ENCODE measurements at places on chromosomes 6 and 20.

DNA sequence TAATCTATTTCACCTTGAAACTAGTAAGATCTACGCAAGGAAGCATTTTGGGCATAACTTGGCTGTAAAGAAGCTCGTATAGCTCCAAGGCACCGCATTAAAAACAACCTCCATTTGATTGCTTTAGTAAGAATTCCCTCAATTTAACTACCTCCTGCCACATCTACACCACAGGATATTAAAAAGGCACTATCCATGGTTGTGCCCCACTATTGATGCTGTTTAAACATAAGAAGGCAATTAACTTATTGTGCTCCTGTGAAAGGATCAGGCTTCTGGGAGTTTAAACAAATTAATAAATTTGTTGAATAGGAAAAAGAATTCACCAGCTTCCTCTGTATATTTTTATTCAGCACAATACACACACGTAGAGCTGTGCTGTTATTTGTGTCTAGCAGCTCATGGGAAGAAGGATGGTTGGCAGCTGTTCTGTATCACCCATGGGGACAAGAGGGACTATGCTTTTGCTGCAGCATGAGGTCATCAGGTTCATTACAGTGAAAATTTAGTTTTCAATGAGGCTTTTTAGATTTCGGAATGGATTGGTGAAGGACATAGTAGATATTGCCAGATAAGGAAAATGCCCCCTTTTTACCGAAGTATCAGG is 513.3 kb downstream of the HAO1 start:
- no peak for DNase-seq

DNA sequence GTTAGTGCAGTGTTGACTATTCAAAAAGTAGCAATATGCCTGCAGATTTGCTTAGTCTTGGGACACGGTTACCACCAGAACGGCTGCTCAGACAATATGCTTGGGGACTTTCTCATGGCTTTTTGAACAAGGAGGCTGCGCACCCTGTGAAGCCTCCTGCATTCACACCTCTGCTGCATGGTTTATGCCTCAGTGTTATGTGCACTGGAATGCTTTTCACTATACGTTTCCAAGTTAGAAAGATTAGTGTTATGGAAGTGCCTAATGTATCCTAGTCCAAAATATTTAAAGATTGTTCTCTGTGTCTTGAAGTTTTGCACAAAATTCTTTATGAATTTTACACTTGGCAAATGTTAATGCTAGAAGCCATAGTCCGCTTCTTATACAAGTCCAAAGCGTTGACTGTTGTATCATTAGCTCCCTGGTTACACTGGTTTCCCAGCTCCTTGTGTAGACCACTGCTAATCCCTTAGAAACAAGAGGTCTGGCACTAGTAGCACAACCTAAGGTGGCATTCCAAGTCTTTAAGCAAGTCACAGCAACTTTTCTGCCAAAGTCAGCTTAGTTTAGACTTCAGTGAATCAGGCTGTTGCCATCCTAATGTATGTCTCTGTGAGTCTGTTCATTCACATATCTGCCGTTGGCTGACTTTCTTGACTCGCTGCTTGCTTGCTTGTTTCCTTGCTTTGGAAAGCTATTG is 26.3 kb upstream of the SLC22A1 start:
- no peak for DNase-seq

DNA sequence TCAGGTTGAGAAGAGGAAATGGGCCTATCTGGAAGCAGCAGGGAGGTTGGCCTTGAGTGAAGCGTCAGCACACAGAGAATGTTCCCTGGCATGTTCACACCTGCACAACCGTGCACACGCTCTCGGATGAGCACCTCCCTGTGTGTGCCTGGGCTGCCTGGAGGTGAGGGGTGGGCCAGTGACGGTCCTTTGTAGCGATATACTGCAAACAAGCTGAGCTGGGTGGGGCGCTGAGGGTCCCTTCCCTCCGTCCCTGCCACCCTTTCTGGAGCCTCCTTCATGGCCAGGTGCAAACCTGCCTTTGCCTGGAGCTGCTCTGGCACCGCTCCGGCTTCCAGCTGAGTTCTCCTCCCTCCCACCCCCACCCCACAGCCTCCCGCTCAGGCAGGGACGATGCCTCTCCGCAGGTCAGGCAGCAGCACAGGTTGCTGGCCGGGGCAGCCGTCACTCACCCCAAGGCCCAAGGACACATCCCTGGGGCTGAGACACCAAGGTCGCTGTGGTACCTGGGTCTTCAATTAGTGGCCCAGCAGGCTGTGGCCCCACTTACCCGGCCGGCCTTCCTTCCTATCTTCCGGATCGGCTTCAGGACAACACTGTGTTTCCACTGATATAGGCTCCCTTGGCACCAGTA is 111.6 kb downstream of the ERMARD start:
- DNase-seq: no peak

DNA sequence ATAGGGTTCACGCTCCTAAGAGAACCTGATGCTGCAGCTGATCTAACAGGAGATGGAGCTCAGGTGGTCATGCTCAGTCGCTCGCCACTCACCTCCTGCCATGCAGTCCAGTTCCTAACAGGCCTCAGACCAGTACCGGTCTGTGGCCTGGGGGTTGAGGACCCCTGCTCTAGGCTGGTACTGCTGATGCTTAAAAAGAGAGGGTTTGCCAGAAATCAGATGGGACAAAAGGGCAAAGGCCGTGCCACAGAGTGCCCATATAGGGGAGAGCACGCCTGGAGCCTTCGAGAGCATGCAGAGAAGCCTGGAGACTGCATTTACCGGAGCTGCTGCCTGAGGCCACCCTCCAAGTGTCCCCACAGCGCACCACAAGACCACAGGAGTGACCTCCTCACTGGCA is 75.5 kb downstream of the PTPN1 start:
- no peak for DNase-seq

GRCh38 chr6:155004017-155004416 is 8.9 kb downstream of the TIAM2 start:
- no peak for DNase-seq
